ENCODE measurements at places on chromosomes 1 and 21.

- DNase-seq = no peak
These were observed 8.6 kb upstream of the EEIG2 start for GRCh38 chr1:108551137-108551862.

- DNase-seq = no peak
These were observed 40.1 kb downstream of the PTAFR start for GRCh38 chr1:28136169-28136921.

DNA sequence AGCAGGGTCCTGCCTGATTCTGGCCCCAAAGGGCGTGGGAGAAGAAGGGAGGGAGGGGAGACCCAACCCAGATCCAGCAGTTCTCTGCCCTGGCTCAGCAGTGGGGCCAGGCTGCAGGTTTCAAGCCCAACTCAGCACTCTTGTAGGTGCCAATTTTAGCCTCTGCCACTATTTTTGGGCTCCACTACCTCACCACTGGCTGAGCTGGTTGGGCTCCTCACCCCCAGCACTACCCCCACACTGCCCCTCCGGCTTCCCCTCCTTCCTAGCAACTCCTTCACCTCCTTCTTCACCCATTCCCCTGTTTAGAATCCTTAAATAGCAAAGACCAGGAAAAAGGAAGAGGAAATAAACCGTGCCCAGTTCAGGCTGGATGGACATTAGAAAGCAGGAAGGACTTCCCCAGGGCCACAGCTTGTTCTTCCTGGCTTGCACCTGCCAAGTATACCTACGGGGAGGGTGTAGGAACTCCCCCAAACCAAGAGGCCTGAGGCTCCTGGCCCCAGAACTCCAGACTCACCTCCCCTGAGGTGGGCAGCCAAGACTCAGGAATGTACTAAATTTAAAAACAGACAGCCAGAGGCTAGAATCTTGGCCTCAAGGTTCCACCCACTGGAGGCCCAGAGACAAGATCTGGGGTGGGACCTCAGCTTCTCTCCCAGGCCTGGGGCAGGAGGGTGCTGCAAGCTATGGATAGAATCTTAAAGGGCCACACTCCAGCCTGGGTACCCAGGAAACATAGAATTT, 1.4 kb upstream of the ARHGEF2 start:
- no peak for DNase-seq

GRCh38 chr1:208154679-208155642, 89.2 kb downstream of the PLXNA2 start:
- DNase-seq = no peak

DNA sequence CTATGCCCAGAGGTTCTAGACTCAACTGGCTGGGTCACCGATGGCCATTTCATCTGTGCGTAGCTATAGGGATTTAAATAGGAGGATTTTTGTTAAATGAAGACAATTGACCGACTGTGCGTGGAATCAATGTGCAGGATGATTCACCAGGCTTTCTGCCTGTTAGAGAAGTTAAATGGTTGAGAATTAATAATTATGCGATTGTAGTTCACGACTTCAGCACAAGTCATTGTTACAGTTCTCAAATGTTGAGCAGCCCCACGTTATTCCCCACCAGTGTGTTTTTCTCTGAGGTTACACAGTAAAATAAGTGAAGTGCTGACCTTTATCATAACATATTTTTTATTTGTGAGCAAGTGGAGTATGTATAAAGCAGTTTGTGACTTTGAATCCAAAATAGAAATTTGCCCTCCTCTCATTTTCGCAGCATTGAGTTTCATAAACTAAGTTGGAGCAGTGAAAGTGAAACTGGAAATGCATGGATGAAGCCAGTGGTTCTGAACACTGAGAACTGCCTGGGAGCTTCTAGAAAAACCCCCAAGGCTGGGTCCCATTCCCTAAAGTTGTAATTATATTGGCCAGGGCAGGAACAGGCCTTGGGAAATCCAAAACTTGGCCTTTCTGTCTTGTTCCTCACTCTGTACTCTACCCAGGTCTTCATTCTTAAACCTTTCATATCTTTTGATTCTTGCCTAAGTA, 102.6 kb downstream of the GALNT2 start:
- DNase-seq = no peak

GRCh38 chr1:29179641-29180184, 2.0 kb downstream of the SRSF4 start:
- DNase-seq = no peak

- DNase-seq = no peak
These were observed 53.1 kb upstream of the HMCN1 start for GRCh38 chr1:185681034-185681633.

DNA sequence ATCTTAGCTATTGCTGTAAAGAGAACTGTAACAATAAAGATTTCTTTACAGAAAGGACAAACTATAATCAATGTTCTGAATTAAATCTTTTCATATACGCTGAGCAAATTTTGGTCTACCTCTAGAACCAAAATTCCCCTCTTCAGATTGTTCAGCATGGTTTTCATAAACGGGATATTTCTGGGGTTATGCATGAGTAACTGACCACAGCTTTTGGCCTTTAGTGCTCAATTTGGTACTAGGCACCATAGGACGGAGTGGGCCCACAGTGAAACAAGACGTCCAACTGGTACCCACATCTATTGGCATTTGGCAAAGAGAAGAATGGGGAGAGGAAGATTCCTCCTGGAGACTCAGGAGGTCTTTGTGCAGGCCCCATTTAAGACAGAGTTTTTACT, 184.5 kb downstream of the TGFBR3 start:
- no peak for DNase-seq

- no peak for DNase-seq
These were observed 1.0 kb downstream of the C1orf198 start for GRCh38 chr1:230867101-230867902.

DNA sequence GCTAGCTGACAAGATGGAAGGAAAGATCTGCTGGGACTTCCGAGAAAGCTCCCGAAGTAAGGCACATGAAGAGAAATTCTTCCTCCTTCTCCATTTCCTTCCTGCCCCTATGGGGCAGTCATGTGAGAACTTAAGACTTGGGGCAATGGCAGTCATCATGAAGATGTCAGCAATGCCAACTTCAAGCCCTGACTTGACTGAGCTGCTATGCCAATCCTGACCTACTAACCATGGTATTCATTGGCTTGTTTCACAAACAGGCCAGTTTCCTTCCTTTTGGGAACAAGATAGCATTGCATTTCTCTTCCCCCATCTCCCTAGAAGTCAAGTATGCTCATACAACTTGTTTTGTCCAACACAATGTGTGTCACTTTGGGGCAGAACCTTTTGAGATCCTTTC, 25.5 kb downstream of the GRIK1 start:
- DNase-seq = no peak

DNA sequence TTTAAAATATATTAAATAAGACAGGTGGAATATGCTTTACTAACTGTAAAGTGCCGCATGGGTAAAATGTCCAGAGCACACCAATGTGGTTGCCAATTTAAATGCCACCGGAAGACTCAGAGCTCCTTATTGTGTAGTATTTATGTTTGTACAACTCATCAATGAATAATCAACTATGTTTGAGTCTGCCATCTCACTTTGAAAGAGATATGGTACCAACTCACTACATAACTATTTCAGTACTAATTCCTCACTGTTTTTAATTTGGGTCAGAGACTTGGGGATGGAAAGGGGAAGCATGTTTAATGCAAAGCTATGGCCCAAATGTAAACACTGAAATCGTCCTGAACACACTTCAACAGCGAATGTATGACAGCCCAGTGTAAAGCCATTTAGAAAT, 144.8 kb downstream of the NR5A2 start:
- DNase-seq = no peak

DNA sequence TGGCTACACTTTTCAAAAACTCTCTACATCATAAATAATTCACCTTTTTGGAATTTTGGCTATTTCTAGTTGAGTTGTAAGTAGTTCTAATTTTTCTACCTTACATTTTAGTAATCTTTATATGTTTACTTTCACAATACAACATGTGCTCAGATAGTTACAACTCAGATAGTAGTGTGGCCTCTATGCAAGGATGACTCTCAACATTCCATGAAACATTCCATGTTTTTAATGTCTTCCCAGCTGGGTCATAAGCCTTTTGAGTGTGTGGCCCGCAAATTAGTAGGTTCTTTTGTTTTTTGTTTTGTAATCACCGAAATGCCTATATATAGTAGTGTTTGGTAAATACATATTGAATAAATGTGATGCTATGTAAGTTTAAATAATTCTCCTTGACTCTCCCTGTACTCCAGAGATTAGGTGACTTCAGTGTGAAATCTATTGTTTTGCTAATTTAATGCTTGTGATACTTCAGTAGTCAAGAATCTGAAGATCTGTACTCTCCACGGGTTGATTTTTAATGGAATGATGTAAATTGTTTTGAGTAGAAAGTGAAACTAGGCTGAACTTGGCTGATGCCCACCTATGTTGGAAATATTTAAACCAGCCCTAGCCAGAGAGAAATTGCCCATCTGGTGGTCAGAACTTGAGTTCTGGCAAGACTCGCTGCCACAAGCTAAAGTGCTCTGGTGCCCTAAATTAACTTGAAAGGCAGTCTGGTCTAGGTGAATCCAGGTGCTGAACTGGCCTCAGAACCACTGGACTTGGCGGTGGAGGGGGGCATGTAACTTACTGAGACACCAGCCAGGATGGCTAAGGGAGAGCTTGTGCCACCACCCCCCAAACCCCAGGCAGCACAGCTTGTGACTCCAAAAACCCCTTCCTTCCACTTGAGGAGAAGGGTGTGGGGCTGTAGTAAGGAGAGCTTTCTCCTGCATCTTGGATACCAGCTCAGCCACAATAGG, 165.6 kb downstream of the USP25 start:
- DNase-seq = no peak

DNA sequence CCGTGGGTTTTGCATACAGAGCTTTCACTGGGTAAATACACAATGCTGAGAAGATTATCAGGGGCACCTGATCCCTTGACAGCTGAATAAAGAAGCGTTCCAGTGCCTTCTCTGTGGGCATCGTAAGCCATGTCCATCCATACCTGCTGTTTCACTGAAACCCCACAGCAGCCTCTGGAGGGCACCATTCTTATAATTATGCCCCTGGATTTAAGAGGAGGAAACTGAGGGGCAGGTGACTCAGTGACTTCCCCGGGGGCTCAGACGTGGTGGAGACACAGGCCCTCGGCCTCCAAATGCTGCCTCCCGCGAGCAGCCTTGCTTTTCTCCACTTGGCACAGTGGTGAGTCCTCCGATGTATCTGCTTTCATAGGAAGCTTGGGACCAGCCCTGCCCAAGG, 56.7 kb downstream of the B3GALT5 start:
- DNase-seq = no peak

DNA sequence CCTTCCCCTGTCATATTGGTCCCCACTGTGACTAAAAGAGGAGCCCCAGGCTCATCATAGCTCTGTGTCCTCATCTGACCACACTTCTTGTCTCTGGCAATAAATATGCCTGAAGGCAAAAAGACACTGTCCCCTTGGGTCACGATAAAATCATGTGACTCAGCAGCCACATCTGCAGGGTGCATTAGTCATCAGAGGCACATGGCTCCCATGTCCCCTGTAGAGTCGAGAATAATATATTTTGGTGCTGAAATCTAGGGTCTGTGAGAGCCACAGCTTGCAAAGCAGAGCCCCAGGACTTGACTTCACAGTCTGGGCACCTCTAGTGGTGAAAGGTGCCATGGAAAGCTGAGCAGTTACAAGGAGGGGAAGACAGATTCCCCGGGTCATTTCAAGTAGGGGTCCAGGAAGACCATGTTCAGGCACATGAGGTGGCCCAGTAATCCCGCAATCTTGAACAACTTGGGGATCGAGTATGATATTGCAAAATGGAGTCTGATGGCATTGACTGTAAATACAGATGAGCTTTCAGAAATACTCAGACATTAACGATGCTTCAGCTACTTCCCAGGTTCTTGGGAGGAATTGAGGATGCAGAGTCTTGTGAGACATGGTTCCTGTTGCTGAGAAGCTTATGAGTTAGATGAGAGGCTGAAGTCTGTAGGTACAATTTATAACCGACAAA, 68.6 kb downstream of the SLC35F3 start:
- no peak for DNase-seq

DNA sequence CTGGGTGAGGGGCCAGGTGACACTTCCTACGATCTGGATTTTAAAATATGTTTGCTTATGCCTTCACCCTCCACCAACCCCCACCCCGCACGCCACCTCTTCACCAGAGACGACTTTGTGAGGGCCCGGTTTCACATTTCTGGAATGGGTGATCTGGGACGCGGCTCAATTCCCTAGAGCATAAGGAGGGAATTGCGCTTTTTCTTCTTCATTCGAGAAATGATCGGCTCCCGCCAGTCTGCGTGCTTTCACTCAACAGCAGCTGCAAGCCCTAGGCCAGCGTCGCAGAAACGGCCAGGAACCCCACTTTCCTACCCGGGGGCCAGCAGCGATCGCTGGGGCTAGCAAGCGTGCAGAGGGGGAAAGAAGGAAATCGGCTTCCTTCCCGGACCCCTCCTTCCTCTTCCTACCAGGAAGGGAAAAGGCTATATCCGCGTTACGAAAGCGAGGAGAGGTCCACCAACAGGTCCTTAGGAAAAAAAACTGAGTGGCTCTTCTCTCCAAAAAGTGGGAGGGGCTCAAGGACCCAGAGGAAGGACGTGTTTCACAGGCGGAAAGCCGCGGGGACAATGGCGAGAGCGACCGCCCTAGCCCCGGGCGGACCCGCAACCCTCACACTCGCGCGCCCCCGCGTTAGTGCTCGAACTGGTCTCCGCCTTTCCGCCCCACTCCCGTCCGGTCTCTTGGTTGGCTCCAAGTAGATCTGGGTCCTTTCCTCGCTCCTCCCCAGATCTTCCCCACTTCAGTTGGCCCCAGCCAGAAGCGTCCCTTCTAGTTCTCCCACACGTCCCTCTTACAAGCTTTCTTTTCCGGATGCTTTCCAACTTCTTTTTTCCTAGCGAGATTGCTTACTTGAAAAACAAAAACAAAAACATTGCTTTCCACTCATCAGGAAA, 1.1 kb upstream of the ADAMTS1 start:
- DNase-seq = peak; percentile 82

GRCh38 chr1:182303778-182304177, 87.8 kb downstream of the GLUL start:
- no peak for DNase-seq

DNA sequence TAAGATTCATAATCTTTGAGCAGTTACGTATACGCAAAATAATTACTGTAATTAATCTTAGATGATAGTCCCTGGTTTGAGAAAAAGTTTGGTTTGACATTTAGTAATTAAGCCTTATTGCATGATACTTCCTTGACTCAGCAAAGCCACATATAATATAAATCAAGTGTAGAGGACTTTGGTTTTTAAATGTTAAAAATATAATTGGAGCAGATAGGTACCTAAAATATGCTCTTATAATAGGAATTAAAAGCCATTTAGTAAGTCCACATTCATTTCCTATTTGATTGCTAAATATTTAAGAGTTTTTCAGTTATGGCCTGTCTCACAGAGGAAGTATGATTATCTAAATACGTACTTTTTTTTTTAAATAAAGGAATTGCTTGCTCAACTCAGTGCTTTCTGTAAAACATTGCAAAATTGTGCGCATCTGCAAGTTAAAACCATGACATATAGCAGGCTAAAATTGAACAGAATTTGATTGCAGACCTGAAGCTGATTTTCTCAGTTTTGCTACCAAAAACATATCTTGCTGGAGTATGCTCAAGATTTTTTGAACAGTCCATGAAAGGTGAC, 20.4 kb downstream of the RPE65 start:
- no peak for DNase-seq

GRCh38 chr1:68291688-68292384, 59.5 kb upstream of the WLS start:
- no peak for DNase-seq

GRCh38 chr1:206517784-206518183, 10.5 kb downstream of the RASSF5 start:
- DNase-seq = no peak
